ENCODE measurements at places on chromosomes 4 and X.

GRCh38 chr4:41989994-41990364, 351 bp upstream of the SLC30A9 start:
- DNase-seq: no peak

- no peak for DNase-seq
Observed at GRCh38 chr4:97370568-97370967, 772.7 kb downstream of the STPG2 start.

DNA sequence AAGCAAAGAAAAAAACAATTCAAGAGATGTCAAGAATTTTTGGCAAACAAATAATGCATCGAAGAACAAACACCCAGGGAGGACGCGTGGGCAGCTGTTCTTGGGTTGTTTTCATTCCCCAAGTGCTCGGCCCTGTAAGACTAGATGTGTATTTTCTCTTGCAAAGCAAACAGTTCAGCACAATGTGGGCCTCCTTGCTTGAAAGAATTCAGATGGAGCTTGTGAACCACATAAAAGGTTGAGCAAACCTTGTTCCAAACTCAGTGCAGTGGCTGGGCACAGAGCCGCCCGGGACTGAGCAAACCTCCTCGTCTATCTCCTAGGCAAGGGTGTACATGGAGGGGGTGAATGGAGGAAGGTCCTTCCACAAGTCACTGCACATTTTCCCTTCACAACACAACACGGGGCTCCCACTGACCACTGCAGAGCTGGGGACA, 82.4 kb downstream of the HTRA3 start:
- DNase-seq: no peak

GRCh38 chr4:100547541-100548199, 29.8 kb upstream of the EMCN start:
- no peak for DNase-seq

- DNase-seq: no peak
Observed at GRCh38 chr4:8010618-8011017, 71.0 kb upstream of the AFAP1 start.

DNA sequence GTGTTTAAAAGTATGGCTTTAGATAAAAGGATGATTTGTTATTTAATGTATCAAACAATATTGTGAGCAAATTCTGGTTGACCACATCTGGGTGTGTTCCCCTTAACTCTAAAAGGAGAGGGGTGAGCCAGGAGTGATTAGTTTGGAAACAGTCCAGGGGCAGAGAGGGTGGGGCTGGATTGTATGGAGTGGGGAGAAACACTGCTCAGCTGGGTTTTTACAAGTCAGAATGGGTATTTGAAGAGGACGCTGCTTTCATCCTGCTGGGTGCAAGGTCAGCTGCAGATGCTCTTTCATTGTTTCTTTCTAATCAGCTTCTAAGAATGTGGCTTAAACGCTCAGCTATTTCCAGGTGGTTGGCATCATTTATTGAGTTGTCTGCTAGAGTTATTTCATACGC, 82.8 kb upstream of the LIMCH1 start:
- DNase-seq: no peak
